ENCODE measurements at places on chromosomes 4 and X.

DNA sequence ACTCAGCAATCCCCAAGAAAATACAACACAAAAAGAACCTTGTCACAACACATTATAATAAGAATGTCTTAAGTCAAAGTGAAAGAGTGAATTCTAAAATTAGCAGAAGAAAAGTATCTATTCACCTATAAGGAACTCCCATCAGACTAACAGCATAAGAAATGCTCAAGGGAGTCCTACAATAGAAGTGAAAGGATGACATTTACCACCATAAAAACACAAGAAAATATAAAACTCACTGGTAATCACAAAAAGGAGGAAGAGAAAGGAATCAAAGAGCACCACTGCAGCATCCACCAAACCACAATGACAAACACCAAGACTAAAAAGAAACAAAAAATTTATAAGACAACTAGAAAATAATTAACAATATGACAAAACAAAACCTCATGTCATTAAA is 257.0 kb upstream of the AGTR2 start:
- DNase-seq = no peak

- no peak for DNase-seq
These were observed 101.1 kb downstream of the ADGRL3 start for GRCh38 chr4:61301271-61301670.

GRCh38 chrX:134419784-134420183 is 40.2 kb upstream of the HPRT1 start:
- no peak for DNase-seq

GRCh38 chr4:24645765-24646550 is 61.6 kb upstream of the DHX15 start:
- no peak for DNase-seq

DNA sequence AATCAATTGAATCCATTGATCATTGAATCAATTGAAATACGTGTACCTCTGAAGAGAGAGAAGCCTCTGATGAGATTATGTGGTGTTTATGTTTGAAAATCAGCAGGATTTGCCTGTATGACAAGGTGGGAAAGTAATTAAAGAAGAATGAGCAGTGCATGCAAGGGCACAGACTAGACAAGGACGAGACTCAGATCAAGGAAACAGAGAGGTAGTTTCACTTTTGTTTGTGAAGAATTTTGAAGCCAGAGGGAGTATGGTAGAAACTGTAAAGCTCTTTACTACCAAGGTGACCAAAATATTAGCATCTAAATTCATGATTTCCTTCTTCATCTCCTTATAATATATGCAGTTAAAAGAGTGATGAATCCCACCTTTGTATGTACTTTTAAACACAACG is 1830.0 kb upstream of the IGFBP7 start:
- DNase-seq = no peak
